Right renal pelvis (tissue), 4 donors: ENCODE measurements at places on chromosomes 4 and X. TPM values are rescaled to one million over a fixed set of nuclear protein-coding genes. Genes with fewer than 3 reads are reported as not detected.

SYN1 gene
- polyA plus RNA-seq, result 5.9 TPM

DNA sequence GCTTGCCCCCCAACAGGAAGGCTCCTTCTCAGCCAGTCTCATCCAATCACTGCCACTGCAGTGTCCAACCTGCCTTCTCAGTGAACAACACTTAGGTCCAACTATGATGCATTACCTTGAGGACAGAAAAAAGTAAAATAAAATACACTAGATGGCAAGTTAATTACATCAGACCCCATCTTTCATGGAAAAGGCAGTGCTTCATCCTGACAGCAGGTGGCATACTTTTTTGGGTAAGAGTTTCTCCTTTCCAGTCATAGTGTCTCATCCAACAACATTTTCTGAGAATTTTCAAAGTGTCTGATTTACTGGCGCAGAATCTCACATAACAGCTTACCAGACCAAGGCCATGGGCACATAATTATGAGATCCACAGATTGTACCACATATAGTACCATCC lies 1742.8 kb downstream of the PCDH7 start:
- DNase-seq, result no peak

ZFX gene
- 32.6 TPM for polyA plus RNA-seq

DNA sequence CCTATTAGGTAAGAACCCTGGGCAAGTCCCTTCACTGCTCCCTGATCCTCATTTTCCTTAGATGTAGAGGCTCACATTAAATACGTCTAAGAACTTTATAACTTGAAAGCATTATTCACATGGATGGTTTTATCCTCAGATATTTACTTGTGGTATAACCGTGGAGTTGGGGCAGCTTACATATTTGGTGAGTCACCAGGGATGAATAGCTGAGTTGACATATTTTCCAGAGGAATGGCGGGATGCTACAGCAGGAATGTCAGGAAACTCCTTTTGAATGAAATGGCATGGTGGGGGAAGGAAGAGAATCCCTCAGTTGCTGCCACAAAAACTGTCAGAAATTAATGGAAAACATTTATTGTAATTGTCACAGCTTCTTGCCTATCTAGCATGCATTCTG lies 165.3 kb upstream of the RPS6KA3 start:
- no peak for DNase-seq

DNA sequence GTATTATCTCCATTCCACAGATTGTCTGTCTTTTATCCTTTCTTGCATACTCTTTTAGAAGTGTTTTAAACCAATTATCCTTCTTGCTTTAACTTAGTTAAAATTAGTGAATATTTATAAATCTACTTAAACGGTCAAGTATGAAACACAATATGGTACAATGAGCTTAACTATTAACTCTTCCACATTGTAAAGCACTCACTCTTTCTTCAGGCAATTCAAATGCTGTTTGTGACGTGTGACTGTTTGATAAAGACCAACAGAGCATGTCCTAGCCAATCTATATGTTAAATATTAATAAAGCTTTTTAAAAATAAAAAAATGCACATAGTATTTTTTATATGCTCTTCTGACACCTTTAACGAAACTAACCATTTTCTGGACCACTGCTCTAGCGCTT lies 192.7 kb downstream of the ARAP2 start:
- no peak for DNase-seq

RHOH gene
- polyA plus RNA-seq, result 0.54 TPM

DNA sequence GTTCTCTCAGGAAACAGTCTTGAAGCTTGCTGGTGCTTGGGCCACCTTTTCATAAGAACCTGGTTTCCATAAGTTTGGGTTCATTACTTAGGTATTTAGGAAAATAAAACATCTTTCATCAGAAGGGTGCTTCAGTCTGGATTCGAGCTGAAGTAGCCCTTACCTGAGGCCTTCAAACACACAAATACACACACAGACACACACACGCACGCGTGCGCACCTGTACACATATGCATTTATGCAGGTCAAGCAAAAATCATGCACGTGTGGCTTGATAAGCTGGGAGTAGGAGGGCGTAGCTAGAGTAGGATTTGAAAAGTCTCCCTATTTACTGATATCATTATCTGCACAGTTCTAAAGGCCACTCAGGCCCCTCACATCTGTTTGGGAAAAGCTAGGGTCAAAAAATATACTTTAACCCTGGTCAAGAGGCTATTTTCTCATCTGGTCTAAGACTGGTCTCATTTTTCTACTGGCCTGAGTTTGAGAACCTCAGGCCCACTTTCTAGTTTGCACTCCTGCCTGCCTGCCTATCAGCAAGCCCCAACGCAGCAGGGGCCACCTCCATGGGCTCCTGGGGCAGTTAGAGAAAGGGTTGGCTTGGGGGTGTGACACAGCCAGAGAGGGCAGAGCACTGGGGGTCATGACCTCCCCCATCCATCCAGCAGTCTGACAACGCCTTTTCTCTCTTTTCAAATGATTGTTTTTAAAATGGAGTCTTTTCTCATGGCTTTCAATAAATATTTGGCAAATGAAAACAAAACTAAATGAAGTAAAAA lies 64.3 kb downstream of the RASL11B start:
- no peak for DNase-seq

MAGEE1 gene
- polyA plus RNA-seq, result 6.7 TPM

DNA sequence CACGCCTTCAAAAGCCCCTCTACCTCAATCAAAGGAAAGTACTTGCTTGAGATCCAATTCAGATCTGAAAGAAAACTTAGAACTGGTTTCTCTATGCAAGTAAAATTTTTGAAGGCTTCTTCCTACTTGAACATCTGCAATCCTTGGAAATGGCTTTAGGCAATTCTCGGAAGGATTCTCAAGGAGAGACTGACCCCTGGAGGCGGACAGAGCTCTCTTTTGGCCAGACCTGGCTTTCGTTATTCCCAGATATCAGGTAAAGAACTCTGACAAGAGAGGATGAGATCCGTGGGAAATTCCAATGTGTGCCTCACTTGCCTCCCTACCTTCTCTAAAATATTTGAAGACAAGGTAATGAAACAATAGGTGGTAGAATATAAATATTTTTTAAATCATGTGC lies 670.3 kb upstream of the FAM241A start:
- DNase-seq, result peak; percentile 5

DNA sequence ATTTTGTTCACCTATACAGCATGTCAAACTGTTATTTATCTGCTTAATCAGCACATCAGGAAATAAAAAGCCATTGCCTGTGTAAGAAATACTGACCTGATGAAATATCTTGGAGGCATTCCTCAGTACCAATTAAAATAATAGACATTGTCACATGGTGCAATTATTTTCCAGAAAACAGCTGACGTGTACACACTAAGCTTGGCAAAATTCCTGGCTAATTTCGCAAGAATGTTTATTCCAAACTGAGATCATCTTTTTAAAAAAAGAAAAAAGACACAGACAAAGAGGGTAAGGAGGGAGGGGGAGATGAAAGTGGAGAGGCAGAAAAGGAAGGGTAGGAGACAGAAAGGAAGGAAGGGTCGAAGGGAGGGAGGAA lies 61.9 kb upstream of the NFKB1 start:
- DNase-seq, result no peak

- no peak for DNase-seq
Measured at GRCh38 chrX:46882266-46882665, 30.0 kb upstream of the JADE3 start.

TEC gene
- polyA plus RNA-seq, result 4.1 TPM

GRCh38 chr4:15947684-15948083 lies 9.1 kb upstream of the FGFBP1 start:
- DNase-seq, result no peak

- no peak for DNase-seq
Measured at GRCh38 chr4:53476232-53477037, 99.0 kb downstream of the FIP1L1 start.

SSX1 gene
- not detected for polyA plus RNA-seq

DNA sequence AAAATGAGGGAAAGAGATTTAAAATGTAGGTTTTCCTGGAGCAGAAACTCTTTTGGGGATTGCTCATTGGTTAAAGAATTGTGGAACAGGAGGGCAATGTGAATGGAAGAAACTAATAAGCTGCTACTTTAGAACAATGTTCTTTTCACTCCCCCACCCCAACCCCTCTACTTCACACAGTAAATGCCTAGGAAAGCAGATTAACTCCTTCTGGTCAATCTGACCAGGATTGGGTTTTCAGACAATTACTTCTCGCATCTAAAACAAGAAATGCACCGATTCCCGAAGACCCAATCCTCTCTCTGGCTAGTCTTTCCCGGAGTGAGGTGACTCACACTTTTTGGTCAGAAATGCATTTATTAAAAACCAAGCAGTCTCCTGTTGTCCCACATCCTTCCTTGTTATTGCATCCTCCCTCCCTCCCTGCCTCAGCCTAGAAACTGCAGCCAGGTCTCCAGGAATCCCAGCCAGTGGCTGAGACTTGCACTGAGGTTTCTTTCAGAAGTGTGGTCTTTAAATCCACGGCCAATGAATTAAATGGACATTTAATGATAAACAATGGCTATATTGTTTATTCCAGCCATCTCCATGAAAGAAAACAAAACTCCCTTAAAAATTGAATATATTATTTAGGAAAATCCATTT lies 21.4 kb downstream of the MFAP3L start:
- DNase-seq, result no peak

NUP62CL gene
- 10.8 TPM for polyA plus RNA-seq

- no peak for DNase-seq
Measured at GRCh38 chr4:104930298-104930697, 216.4 kb upstream of the TET2 start.

DNA sequence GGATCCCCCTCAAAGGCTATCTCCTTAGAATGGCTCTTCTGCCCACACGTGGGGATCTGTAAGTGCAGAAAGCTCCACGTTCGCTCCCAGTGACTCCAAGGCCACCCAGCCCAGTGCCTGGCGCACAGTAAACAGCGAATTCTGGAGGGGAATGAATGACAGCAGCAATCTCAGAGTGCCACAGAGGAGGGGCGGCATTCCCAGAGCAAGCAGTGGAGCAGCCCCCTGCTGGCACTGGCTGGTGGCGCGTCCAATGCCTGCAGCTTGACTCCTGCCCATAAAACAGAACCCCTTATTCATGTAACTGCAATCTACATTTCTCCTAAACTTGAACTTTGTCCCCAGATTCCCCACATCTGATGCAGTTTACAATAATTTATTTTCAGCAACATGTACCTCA lies 6.9 kb upstream of the HELT start:
- no peak for DNase-seq

DNA sequence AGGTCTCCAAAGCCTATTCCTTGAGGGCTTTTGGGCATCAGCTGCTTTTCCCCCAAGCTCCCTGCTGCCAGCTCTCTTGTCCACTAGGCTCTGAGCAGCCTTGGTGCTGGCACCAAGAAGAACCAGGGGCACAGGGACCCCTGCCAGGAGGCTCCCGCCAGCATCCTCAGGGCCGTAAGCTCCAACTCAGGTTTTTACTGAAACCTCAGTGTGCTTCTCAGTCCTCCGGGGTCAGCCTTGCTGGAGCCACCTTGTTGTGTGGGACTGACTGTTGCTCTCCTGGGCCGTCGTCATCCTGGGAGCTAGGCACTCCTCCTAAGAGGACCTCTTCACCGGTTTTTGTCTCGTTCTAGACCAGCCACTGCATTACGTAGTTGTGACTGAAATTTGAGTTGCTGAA lies 38.9 kb downstream of the NOP14 start:
- no peak for DNase-seq

SMIM10 gene
- 11.6 TPM for polyA plus RNA-seq

DNA sequence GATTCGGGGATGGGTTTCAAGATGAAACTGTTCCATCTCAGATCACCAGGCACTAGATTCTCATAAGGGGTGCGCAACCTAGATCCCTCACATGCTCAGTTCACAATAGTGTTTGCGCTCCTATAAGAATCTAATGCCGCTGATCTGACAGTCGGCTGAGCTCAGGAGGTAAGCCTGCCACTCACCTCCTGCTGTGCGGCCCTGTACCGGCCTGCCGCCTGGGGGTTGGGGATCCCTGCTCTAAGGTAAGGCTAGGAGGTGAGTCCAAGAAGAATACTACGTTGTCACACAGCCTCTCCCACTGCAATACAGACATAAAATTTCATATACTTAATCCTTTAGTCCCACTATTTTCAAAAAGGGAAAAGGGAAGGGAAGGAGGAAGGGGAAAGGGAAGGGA lies 213.4 kb upstream of the HCCS start:
- DNase-seq, result no peak

- no peak for DNase-seq
Measured at GRCh38 chr4:182367153-182367552, 124.0 kb downstream of the TENM3 start.

- DNase-seq, result no peak
Measured at GRCh38 chrX:49977319-49978090, 55.1 kb downstream of the CLCN5 start.

DNA sequence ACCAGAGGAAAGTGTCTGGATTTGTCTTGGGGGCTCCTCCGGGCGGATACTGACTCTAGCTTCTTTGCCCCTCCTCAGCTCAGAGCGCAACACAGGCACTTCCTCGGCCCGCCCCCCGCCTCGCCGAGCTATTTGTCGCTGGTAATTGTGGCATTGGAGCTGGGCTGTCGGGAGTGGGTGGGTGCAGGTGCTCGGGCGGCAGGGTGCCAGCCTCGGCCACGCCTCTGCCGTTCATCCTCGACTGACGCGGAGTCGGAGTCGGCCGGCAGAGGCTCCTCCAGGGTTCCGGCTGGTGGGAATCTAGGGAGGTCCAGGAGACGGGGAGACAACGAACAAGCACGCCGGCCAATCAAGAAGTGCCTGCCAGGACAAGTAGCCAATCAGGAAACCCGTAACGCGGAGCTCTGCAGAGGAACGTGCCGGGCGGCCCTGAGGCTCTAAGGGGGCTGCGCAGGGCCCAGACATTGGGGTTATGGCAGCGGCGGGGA lies 3.9 kb upstream of the SYN1 start:
- peak; percentile 43 for DNase-seq

GRCh38 chr4:138494116-138494515 lies 252.0 kb upstream of the SLC7A11 start:
- DNase-seq, result no peak

GRCh38 chr4:7826176-7826908 lies 113.3 kb downstream of the AFAP1 start:
- DNase-seq, result no peak

RPA4 gene
- polyA plus RNA-seq, result 0.06 TPM

DNA sequence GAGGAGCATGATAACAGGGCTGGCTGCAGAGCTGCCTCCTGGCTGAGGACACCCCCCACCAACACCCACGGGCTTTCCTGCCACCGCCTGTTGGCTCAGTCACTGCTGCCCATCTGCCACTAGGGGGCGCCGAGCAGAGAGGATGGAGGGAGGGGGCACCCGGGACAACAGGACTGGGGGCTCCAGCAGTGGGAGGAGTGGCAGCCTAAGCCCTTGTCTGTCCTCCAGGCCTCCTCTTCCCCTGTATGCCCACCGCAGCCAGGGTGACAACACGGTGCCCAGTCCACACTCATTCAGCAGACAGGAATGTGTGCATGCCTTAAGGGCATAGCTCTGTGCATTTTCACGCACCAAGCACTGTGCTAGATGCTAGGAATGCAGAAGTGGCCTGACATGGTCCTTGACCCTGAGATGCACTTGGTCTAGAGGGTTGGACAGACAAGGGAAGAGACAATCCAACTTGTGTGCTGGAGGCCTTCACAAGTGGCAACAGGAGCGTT lies 149.9 kb downstream of the AMMECR1 start:
- DNase-seq, result no peak

DNA sequence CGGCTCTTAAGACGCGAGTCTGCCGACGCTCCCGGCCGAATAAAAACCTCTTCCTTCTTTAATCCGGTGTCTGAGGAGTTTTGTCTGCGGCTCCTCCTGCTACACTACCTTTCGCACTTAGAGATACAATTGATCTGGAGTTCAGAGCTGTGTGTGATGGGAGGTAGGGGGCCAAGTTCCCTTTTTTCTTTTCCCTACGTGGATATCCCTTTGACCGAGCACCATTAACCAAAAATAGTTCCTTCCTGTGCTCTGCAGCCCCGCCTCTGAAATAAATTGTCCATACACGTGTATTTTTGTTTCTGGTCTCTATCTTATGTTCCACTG lies 555 bp upstream of the PGM2 start:
- no peak for DNase-seq
